ENCODE measurements at places on chromosomes 5 and 9. TPM values are rescaled to one million over a fixed set of nuclear protein-coding genes. Genes with fewer than 3 reads are reported as not detected.

The PLAC8L1 gene
- not detected for total RNA-seq

The FLT4 gene
- total RNA-seq = 0.38 TPM

The C5orf46 gene
- 1.1 TPM for total RNA-seq

The WDR38 gene
- total RNA-seq = not detected

The SLC9A3 gene
- 3.4 TPM for total RNA-seq

The NPM1 gene
- 621 TPM for total RNA-seq

The DMRTA1 gene
- total RNA-seq = 1.9 TPM

The C5orf34 gene
- 0.89 TPM for total RNA-seq

The SH2D3C gene
- 0.25 TPM for total RNA-seq

The CDKN2B gene
- 17.6 TPM for total RNA-seq

The STK32A gene
- total RNA-seq = 1.5 TPM

The RHOBTB3 gene
- total RNA-seq = 57.8 TPM

The ZNF367 gene
- total RNA-seq = 6.5 TPM

The PCDHA9 gene
- under 0.01 TPM for total RNA-seq

The DCTN4 gene
- total RNA-seq = 35.6 TPM

The NTRK2 gene
- total RNA-seq = under 0.01 TPM

The KIF4B gene
- not detected for total RNA-seq

The RPL35 gene
- 2,246 TPM for total RNA-seq

The PIP5KL1 gene
- 2.5 TPM for total RNA-seq

The SEMA5A gene
- total RNA-seq = 7.0 TPM

The FAM163B gene
- not detected for total RNA-seq

The NACC2 gene
- 42.2 TPM for total RNA-seq

The PCDHGA2 gene
- 1.1 TPM for total RNA-seq

The CEL gene
- total RNA-seq = 0.16 TPM

The CD180 gene
- total RNA-seq = not detected

The CDKN2AIPNL gene
- 22.8 TPM for total RNA-seq

The CMBL gene
- 9.0 TPM for total RNA-seq

The GARIN3 gene
- not detected for total RNA-seq

The MYO10 gene
- 26.7 TPM for total RNA-seq

The FBP1 gene
- total RNA-seq = not detected

The NRG2 gene
- under 0.01 TPM for total RNA-seq

The NMUR2 gene
- 0.16 TPM for total RNA-seq

The GABRA1 gene
- not detected for total RNA-seq

The ANXA6 gene
- total RNA-seq = 318 TPM

The SV2C gene
- total RNA-seq = not detected

The SURF4 gene
- 283 TPM for total RNA-seq

The CKMT2 gene
- total RNA-seq = not detected

The SUSD3 gene
- total RNA-seq = 8.9 TPM

The SAPCD2 gene
- 3.5 TPM for total RNA-seq

The SMC5 gene
- 9.9 TPM for total RNA-seq

The AGXT2 gene
- not detected for total RNA-seq

The C9orf50 gene
- total RNA-seq = 0.16 TPM

The LRRC19 gene
- total RNA-seq = not detected

The GALNT12 gene
- 15.2 TPM for total RNA-seq

The TXNDC8 gene
- total RNA-seq = not detected

The TMEFF1 gene
- total RNA-seq = 3.3 TPM
